ENCODE measurements at places on chromosomes 6 and 20. TPM values are rescaled to one million over a fixed set of nuclear protein-coding genes. Genes with fewer than 3 reads are reported as not detected.

Gene C6orf132
- 0.40 TPM for total RNA-seq

Gene MOXD1
- total RNA-seq = not detected

Gene CGA
- not detected for total RNA-seq

Gene RAET1E
- not detected for total RNA-seq

Gene ARMH2
- total RNA-seq = 0.30 TPM

Gene ZC2HC1B
- total RNA-seq = not detected

Gene UBE2C
- 113 TPM for total RNA-seq

Gene TFAP2C
- total RNA-seq = not detected

Gene HLA-DPA1
- 38.5 TPM for total RNA-seq

Gene FERMT1
- total RNA-seq = 0.71 TPM

Gene SGK2
- total RNA-seq = 0.23 TPM

Gene KIAA1755
- not detected for total RNA-seq

Gene PCSK2
- total RNA-seq = not detected

Gene KCNK5
- total RNA-seq = 33.8 TPM

Gene VIP
- total RNA-seq = not detected

Gene SAMD3
- total RNA-seq = 2.5 TPM

Gene FGD2
- 0.57 TPM for total RNA-seq

Gene GPX5
- total RNA-seq = not detected
